ENCODE measurements at places on chromosomes 13 and 19.

DNA sequence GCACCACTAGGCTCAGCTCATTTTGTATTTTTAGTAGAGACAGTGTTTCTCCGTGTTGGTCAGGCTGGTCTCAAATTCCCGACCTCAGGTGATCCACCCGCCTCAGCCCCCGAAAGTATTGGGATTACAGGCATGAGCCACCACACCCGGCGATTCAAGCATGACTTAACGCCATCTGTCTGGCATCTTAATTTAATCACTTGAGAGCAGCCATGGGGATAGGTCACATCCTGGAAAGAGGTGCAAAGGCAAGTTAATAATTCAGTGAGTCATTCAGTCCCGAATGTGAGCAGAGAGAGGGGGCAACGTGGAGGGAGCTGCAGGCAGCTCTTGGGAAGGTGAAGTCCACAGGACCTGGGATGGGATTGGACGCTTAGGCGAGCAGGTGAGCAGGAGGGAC lies 31.7 kb upstream of the USP29 start:
- DNase-seq = no peak

- DNase-seq = no peak
Observed at GRCh38 chr13:104954210-104954609, 1581.3 kb downstream of the EFNB2 start.

DNA sequence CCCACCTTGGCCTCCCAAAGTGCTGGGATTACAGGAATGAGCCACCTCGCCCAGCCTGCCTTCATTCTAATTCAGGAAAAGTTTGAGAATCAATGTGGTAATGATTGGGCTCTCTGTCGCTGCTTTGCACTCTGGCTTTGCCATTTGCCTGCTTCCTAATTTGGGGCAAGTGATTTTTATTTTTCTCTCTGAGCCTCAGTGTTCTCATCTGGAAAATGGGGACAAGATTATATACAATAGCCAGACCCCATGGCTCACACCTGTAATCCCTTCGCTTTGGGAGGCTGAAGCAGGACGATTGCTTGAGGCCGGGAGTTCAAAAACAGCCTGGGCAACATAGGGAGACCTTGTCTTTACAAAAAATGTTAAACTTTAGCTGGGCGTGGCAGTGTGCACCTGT lies 3.8 kb downstream of the RYR1 start:
- DNase-seq = no peak

DNA sequence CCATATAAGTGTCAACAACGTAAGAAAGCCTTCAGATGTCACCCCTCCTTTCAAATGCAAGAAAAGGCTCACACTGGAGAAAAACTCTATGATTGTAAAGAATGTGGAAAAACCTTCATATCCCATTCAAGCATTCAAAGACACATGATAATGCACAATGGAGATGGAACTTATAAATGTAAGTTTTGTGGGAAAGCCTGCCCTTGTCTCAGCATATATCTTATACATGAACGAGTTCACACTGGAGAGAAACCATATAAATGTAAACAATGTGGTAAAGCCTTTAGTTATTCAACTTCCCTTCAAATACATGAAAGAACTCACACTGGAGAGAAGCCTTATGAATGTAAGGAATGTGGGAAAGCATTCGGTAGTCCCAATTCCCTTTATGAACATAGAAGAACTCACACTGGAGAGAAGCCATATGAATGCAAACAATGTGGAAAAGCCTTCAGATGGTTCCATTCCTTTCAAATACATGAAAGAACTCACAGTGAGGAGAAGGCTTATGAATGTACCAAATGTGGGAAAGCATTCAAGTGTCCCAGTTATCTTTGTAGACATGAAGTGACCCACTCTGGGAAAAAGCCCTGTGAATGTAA lies 11.1 kb downstream of the ZNF844 start:
- DNase-seq = no peak

DNA sequence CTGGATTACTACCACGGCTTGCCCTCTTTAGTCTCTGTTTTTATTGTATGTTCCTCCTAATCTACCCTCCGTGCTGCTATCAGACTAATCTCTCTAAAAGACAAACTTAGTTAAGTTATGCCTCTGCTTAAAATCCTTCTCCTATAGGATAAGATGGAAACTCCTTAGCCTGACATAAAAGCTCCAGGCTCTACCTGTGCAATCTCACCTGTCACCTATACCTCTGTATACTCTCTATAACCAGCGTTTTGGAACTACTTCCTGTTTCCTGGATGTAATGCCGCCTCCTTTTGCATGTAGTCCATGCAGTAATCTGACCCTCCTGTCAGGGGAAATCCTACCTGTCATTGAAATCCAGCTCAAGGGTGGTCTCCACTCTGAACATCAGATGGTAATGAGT lies 41.2 kb downstream of the OLFM4 start:
- DNase-seq = no peak

DNA sequence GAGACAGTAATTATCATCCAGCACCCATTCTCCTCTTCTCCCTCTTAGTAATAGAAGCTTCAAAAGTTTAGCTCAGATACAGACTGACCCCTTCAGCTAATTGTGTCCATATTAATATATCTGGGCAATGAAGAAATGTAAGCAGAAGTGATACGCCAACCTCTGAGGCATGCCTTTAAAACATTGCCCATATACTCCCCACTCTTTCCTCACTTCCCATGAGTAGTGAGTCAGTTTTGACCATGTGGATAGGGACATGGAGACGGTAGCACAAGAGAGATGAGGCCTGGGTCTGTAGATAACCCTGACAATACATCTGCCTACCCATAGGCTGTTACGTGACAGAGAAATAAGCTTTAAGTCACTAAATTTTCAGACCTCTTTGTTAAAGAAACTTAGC lies 147.6 kb downstream of the KCTD12 start:
- DNase-seq = no peak

GRCh38 chr13:111955412-111956065 lies 111.4 kb upstream of the SOX1 start:
- DNase-seq = no peak

- no peak for DNase-seq
Observed at GRCh38 chr13:114016321-114017027, 42.6 kb upstream of the C13orf46 start.

DNA sequence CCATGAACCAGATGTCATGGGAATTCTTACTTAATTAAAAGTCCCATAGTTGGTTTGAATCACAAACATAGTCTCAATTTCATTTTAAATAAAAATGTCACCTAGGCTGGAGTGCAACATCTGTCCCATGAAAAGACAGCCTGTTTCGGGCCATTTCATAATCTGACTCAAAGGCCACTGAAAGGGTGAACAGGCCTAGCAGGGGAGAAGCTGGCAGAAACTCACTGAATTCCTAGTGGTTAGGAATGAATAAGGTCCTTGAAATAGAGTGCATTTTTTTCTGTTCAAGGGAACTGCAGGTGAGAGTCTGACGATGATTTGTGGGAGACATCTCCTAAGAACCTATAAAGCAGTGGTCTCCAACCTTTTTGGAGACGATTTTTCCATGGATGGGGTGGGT lies 44.0 kb upstream of the PCCA start:
- no peak for DNase-seq

DNA sequence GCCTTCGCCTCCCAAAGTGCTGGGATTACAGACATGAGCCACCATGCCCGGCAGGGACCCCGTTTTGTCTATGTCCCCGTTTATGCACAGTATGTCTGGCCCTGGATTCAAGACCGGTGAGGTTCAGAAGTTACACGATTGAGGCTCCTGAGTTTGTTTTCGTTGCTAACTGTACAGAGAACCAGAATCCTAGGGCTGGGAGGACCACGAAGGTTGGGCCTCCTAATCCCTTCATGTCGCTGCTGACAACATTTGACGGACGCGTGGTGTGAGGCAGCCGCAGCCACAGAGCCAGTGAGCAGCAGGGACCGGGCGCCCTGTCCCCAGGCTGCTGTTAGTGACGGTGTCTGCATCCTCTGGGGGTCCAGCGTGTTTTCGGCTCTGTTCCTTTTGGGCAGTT lies 91.4 kb downstream of the ATP11A start:
- no peak for DNase-seq

DNA sequence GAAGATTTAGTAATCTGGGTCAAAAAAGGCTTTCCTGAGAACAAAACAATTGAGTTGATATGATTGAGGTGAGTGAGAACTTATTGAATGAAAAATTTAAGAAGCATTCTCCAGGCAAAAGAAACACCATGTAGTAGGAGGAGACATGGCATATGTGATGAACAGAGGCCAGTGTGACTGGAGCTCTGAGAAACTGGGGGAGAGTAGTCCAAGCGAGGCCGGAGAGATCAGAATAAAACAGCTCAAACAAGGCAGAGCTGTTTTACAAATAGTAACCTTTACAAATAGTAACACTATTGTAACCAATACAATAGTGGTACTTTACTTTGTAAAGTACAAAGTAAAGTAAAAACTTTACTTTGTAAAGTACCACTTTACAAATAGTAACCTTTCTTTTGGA lies 1159.1 kb downstream of the PCDH9 start:
- DNase-seq = no peak

DNA sequence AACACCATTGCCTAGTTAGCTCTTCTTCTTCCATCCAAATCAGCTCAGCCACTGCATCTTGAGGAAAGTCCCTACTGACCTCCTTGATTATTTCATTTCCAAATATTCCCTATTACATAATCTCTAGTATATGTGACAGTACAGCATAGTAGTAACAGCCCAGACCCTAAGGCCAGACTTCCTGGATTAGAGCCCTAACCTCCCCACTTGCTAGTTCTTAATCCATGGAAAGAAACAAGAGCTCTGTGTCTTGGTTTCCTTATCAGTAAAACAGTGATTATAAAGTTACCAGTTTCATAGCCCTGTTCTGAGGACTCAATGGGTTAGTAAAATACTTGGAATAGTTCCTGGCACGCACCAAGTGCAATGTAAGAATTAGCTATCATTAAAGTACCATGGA lies 153.0 kb downstream of the RAP2A start:
- no peak for DNase-seq

DNA sequence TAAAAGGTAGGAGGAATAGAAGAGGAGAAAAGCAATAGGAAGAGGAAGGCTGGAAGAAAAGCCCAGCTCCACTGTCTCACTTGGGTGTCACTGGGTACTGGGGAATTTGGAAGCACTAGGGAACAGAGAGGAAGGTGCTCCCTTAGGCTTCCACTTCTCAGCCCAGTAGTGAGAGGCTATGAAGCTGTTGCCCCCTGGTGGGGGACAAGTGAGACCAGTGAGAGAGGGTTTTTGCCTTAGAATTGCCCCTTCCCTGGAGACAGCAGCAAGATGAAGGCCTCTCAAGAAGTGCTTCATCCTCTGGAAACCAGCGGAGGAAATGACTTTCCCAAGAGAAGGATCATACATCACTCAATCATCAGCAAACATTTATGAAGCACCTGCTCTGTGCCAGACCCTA lies 4.7 kb upstream of the ZNF606 start:
- DNase-seq = no peak

Data from GM13977 (cell line).